ENCODE measurements at places on chromosomes 2 and 18. TPM values are rescaled to one million over a fixed set of nuclear protein-coding genes. Genes with fewer than 3 reads are reported as not detected.

DNA sequence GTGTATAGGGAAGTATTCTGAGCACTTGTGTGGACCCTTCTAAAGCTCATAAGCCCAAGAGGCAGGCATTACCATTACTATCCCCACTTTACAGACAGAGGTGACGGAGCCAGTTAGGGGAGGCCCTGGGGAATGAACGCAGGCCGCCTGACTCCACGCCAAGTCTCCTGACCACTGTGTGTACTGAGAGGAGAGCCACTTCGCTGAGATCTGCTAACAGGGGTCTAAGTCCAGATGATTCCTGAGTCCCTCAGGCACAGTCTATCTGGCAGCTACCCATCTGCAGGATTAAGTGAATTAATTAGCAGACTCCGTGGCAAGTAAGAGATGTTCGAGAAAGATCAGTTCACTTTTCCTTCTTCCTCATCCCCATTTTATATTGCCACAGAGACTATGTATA, 13.7 kb downstream of the CYB5A start:
- peaks cover 10% of the 10 kb centered on the region for H3K4me1 ChIP-seq
- H3K27me3 ChIP-seq, result no peaks in the 10 kb centered on the region
- no peak for DNase-seq
- no peak overlapping the region for H3K4me3 ChIP-seq
- no peaks in the 10 kb centered on the region for H3K36me3 ChIP-seq

DNA sequence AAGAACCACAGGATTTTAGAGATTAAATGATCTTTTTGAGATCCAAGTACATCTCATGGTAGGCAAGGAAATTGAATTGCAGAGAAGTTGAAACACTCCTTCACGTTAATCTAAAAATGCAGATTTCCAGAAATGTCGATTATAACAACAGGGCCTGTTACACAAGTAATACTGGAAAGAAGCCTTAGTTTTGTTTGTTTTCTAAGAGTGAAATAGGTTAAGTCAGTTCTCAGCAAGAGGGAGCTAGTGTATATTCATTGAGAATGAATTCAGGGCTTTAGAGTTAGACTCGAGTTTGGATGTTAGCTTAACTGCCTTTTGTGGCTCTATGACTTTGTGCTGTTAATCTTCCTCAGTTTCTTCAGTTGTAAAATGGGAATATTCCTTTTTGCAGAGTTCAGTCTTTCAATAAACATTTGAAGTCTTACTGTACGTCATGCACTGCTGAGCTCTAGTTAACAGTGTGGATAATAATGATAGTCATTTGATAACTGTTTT, 926 bp downstream of the NDUFV2 start:
- H3K4me3 ChIP-seq, result peak overlapping the region; percentile 72
- H3K36me3 ChIP-seq, result no peaks in the 10 kb centered on the region
- no peak for DNase-seq
- H3K27me3 ChIP-seq, result no peaks in the 10 kb centered on the region

NT5C1B gene
- not detected for total RNA-seq

DNA sequence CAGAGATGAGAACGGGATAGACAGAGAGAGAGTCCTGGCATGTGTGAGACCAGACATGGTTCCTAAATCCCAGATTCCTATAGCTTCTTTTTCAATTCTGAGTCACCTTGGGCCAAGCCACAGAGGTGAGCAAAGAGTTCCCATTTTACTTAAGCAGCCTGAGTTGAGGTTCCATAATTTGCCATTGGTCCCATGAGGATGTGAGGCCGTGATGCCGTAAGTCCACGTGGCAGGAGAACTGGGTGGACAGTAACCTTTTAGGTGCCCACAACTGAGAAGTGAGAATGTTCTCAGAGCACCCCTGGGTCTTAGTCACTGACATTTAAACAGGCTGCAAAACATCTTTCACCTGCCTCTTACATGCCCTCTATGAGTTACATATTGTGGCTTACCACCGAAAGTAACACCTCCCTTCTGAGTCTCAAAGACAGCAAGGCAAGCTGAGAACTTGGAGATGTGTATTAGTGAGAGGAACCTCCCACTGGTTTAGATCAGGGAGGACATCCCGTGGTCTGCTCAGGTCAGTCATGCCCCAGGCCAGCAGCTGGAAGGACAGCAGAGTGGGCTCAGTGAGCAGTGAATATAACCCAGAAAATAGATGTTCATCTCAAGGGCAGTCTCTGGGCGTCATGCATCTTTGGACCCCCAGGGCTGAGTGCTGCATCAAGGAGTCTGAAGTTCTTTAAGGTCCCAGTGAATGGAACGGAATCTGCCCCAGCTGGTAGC, 127.9 kb upstream of the LGALSL start:
- H3K4me3 ChIP-seq, result no peak overlapping the region
- no peaks in the 10 kb centered on the region for H3K36me3 ChIP-seq
- no peak for DNase-seq
- H3K27me3 ChIP-seq, result no peaks in the 10 kb centered on the region
- H3K27ac ChIP-seq, result no peak overlapping the region

DNA sequence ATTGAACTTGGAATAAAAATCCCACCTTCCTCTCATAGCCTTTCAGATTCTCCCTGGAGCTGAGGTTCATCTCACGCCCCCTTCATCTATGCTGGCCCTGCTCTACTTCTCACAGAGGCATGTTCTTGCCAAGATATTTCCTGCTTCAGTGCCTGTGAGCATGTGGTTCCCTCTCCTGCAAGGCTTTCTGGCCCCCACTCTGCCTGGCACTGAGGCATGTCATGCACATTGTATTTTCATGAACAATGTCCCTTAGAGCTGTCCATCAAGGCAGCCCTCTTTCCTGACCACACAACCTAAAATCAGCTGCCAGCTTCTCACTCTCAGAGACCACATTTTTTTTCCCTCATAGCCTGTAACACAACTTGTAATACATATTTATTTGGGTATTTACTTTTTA, 18.0 kb upstream of the HK2 start:
- H3K4me1 ChIP-seq, result no peaks in the 10 kb centered on the region
- no peaks in the 10 kb centered on the region for H3K27me3 ChIP-seq
- no peak overlapping the region for H3K4me3 ChIP-seq
- no peak for DNase-seq

- DNase-seq, result no peak
- no peaks in the 10 kb centered on the region for H3K4me1 ChIP-seq
- no peak overlapping the region for H3K27ac ChIP-seq
- no peak overlapping the region for H3K4me3 ChIP-seq
Observed at GRCh38 chr2:8598295-8599165, 83.3 kb upstream of the ID2 start.

DNA sequence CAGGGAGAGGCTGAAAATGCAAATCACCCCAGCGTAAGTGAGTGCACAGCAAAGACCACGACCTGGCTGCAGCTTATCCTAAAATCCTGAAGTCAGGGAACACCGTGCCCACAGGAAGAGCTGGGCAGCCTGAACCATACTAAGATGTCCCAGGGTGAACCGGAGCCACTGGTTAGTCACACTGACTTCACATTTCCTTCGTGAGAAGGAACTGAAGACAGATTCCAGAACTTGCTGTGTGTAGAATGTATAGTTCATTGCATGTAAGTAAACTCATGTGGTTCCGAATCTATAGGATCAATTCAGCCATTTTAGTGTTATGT, 84.6 kb upstream of the NDUFV2 start:
- no peaks in the 10 kb centered on the region for H3K27me3 ChIP-seq
- H3K27ac ChIP-seq, result peak overlapping the region; percentile 94
- peak overlapping the region; percentile 42 for H3K4me3 ChIP-seq
- DNase-seq, result no peak
- no peaks in the 10 kb centered on the region for H3K36me3 ChIP-seq

- no peak overlapping the region for H3K4me3 ChIP-seq
- no peaks in the 10 kb centered on the region for H3K4me1 ChIP-seq
- DNase-seq, result no peak
Observed at GRCh38 chr2:144675331-144675730, 155.4 kb upstream of the ZEB2 start.

GTF2A1L gene
- not detected for total RNA-seq

METTL8 gene
- 22.9 TPM for total RNA-seq

- H3K27me3 ChIP-seq, result no peaks in the 10 kb centered on the region
- H3K36me3 ChIP-seq, result no peaks in the 10 kb centered on the region
- no peak overlapping the region for H3K4me3 ChIP-seq
- H3K27ac ChIP-seq, result no peak overlapping the region
- DNase-seq, result no peak
Observed at GRCh38 chr2:70732766-70733645, 35.0 kb downstream of the ADD2 start.

GRCh38 chr2:66431274-66431642, 3.7 kb upstream of the MEIS1 start:
- H3K4me1 ChIP-seq, result no peaks in the 10 kb centered on the region
- no peak for DNase-seq
- no peak overlapping the region for H3K4me3 ChIP-seq
- H3K27ac ChIP-seq, result no peak overlapping the region

TTR gene
- total RNA-seq, result not detected

DNA sequence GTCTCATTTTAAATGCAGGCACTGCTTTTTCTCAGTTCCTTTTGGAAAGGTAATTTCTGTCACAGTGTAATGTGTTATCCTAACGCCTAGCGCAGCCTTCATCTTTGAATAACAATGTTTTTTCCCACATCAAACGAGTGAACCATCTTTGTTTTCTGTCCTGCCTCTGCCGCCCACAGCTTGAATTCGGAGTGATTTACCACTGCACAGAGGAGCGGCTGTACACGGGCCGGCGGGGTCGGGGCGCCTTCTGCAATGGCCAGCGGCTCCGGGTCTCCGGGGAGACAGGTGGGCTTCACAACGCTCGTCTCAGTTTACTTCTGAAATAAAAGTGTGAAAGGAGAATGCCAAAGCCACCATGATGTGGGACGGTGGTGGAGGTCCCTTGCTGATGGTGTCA, 32.8 kb downstream of the IMPA2 start:
- peak overlapping the region; percentile 66 for H3K27ac ChIP-seq
- no peak for DNase-seq
- H3K27me3 ChIP-seq, result no peaks in the 10 kb centered on the region
- no peak overlapping the region for H3K4me3 ChIP-seq
- H3K4me1 ChIP-seq, result no peaks in the 10 kb centered on the region

CHMP1B gene
- total RNA-seq, result 41.0 TPM

DNA sequence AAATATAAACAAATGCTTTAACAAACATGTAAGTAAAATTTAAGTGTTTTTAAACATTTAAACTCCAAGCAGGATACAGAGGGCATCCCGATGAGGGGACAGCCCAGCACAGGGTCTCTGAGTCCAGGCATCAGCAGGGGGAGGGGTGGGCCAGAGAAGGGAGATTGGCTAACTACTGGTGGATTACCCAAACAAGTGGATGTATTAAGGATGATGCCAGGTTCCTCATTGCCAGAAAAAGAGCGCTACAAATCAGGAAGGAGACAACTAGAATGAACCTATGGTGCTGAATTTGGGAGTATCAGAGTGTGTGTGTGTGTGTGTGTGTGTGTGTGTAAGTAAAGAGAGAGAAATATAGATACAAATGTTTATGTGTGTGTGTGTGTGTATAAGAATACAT, 162.0 kb upstream of the RMP24 start:
- no peaks in the 10 kb centered on the region for H3K27me3 ChIP-seq
- no peaks in the 10 kb centered on the region for H3K4me1 ChIP-seq
- no peaks in the 10 kb centered on the region for H3K36me3 ChIP-seq
- DNase-seq, result no peak

- no peaks in the 10 kb centered on the region for H3K4me1 ChIP-seq
- no peak for DNase-seq
- no peak overlapping the region for H3K4me3 ChIP-seq
- peaks cover 11% of the 10 kb centered on the region for H3K27me3 ChIP-seq
- no peak overlapping the region for H3K27ac ChIP-seq
Observed at GRCh38 chr18:78777992-78778391, 201.6 kb upstream of the SALL3 start.

ADRA2B gene
- total RNA-seq, result 1.4 TPM

DNA sequence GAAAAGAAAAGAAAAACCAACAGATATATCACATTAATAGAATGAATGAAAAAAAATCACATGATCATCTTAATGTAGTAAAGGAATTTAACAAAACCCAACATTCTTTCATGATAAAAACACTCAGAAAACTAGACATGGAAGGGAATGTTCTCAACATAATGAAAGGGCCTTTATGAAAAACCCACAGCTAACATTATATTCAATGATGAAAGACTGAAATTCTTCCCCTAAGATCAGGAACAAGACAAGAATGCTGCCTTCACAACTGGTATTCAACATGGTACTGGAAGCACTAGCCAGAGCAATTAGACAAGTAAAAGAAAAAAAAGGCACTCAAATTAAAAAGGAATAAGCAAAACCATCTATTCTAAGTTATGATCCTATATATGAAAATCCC, 28.5 kb upstream of the EMILIN2 start:
- no peaks in the 10 kb centered on the region for H3K36me3 ChIP-seq
- H3K4me1 ChIP-seq, result no peaks in the 10 kb centered on the region
- H3K27me3 ChIP-seq, result no peaks in the 10 kb centered on the region
- DNase-seq, result no peak
- H3K27ac ChIP-seq, result no peak overlapping the region
- no peak overlapping the region for H3K4me3 ChIP-seq

ITPRIPL1 gene
- 11.1 TPM for total RNA-seq

DNA sequence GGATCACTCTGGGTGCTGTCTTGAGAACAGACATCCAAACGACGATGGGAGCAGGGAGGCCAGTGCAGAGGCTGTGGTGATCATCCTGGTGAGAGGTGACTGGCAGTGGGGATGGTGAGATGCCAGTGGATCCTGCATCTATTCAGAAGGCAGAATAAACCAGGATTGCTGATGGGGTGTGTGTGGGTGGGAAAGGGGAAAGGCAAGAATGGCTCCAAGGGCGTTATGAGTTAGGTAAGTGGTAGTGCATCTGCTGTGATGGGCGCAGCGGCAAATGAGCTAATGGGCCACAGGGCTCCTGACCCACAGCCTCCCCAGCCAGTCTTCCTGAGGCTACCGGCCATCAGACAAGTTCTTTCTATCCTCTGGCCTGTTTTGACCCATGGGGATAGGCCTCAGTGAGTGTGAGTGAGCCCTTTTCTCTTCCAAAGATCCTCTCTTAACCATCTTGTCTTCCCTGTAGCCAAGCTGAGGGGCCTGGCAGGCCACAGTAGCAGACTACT, 29.6 kb downstream of the SERTAD2 start:
- no peaks in the 10 kb centered on the region for H3K4me1 ChIP-seq
- no peaks in the 10 kb centered on the region for H3K36me3 ChIP-seq
- no peak overlapping the region for H3K27ac ChIP-seq
- no peak for DNase-seq

LBX2 gene
- 0.29 TPM for total RNA-seq

GRCh38 chr2:234032279-234032856, 18.1 kb upstream of the SPP2 start:
- no peaks in the 10 kb centered on the region for H3K4me1 ChIP-seq
- no peak overlapping the region for H3K27ac ChIP-seq
- no peaks in the 10 kb centered on the region for H3K36me3 ChIP-seq
- no peak overlapping the region for H3K4me3 ChIP-seq
- no peaks in the 10 kb centered on the region for H3K27me3 ChIP-seq

- H3K27ac ChIP-seq, result no peak overlapping the region
- no peaks in the 10 kb centered on the region for H3K36me3 ChIP-seq
- no peaks in the 10 kb centered on the region for H3K4me1 ChIP-seq
Observed at GRCh38 chr18:63528863-63529492, 13.2 kb upstream of the SERPINB12 start.

GRCh38 chr18:77359561-77360314, 110.1 kb downstream of the GALR1 start:
- H3K4me1 ChIP-seq, result no peaks in the 10 kb centered on the region
- H3K27ac ChIP-seq, result no peak overlapping the region
- no peaks in the 10 kb centered on the region for H3K36me3 ChIP-seq
- no peaks in the 10 kb centered on the region for H3K27me3 ChIP-seq
- no peak for DNase-seq

GRCh38 chr2:113111823-113112287, 15.5 kb upstream of the IL1RN start:
- no peaks in the 10 kb centered on the region for H3K27me3 ChIP-seq
- peak; percentile 35 for DNase-seq
- no peaks in the 10 kb centered on the region for H3K36me3 ChIP-seq
- no peaks in the 10 kb centered on the region for H3K4me1 ChIP-seq

ANKRD30B gene
- total RNA-seq, result 11.0 TPM

NAT8 gene
- total RNA-seq, result not detected

Measured in breast epithelium (tissue), 4 donors.